ENCODE measurements at places on chromosomes 12 and 14. TPM values are rescaled to one million over a fixed set of nuclear protein-coding genes. Genes with fewer than 3 reads are reported as not detected.

CLEC2B gene
- 0.60 TPM for total RNA-seq

COQ10A gene
- total RNA-seq = 18.3 TPM

TAS2R30 gene
- total RNA-seq = 0.23 TPM

CPNE6 gene
- total RNA-seq = not detected

LIN52 gene
- 8.7 TPM for total RNA-seq

PPP4R3A gene
- total RNA-seq = 65.3 TPM

OVCH1 gene
- total RNA-seq = not detected

FGF6 gene
- total RNA-seq = not detected

GPR132 gene
- total RNA-seq = 0.21 TPM

TROAP gene
- total RNA-seq = 35.8 TPM

OTOGL gene
- total RNA-seq = 0.02 TPM

GLIPR1 gene
- 123 TPM for total RNA-seq

TAS2R42 gene
- total RNA-seq = not detected

CISTR gene
- not detected for total RNA-seq

KCNA5 gene
- not detected for total RNA-seq

IAPP gene
- not detected for total RNA-seq

KRT83 gene
- 0.17 TPM for total RNA-seq

TEDC1 gene
- 50.2 TPM for total RNA-seq

MSI1 gene
- total RNA-seq = 0.40 TPM

CCDC177 gene
- not detected for total RNA-seq

PRH2 gene
- 0.63 TPM for total RNA-seq

PIWIL1 gene
- total RNA-seq = not detected

RNASE7 gene
- not detected for total RNA-seq

IL23A gene
- 0.43 TPM for total RNA-seq

CLECL1 gene
- not detected for total RNA-seq

TMEM132D gene
- total RNA-seq = 2.7 TPM

DLK1 gene
- total RNA-seq = not detected

NINJ2 gene
- 0.50 TPM for total RNA-seq

EFS gene
- not detected for total RNA-seq

RHNO1 gene
- total RNA-seq = 65.4 TPM

SLC6A15 gene
- 24.5 TPM for total RNA-seq

EML5 gene
- 2.0 TPM for total RNA-seq

ZNF140 gene
- 15.2 TPM for total RNA-seq

BDKRB1 gene
- total RNA-seq = not detected

FGD6 gene
- total RNA-seq = 9.4 TPM

SOAT2 gene
- not detected for total RNA-seq

CLBA1 gene
- 5.4 TPM for total RNA-seq

VEZT gene
- 60.4 TPM for total RNA-seq

LAG3 gene
- total RNA-seq = 2.0 TPM

PSMB5 gene
- total RNA-seq = 366 TPM

Data from HT1080 (cell line).